ENCODE measurements at places on chromosomes 3 and 15.
A peak's percentile ranks its signal among the peaks of the same experiment; 100 is the strongest.

DNA sequence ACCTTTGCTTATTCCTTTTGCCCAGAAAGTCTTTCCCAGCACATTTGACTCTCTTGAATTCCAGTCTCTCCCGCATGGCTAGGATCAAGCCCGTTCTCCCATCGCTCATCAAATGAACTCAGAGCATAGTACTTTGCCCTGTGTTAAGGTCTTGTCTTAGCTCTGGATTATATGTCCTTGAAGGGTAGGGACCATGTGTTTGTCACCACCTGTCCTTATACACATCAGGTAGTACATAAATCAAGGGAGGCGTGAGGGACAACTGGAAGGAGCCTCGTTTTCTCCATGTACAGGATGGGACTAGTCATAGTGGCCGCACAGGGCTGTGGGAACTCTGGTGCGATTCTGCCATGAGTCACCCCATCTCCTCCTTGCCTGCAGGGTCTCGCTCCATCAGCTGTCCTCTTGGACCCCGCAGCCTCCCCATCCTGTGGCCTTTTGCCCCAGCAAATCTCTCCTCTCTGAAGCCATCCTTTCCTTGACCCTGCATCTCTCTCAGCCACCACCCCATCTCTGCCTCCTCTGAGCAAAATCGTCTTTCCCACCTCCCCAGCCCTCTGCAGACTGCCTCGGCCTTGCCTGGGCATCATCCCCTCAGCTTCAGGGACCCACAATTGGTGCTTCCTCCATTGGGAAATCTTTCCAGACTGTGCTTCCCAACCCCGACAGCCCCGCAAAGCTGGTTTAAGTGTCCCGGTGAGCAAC, 33.4 kb upstream of the RAB6B start:
- no peak for DNase-seq

- no peak for DNase-seq
These were observed 5.9 kb downstream of the ANKRD63 start for GRCh38 chr15:40276927-40277326.

GRCh38 chr15:80730387-80730786, 35.3 kb downstream of the ABHD17C start:
- DNase-seq = no peak

- no peak for DNase-seq
These were observed 143.3 kb downstream of the ADAMTS17 start for GRCh38 chr15:100198442-100198841.

DNA sequence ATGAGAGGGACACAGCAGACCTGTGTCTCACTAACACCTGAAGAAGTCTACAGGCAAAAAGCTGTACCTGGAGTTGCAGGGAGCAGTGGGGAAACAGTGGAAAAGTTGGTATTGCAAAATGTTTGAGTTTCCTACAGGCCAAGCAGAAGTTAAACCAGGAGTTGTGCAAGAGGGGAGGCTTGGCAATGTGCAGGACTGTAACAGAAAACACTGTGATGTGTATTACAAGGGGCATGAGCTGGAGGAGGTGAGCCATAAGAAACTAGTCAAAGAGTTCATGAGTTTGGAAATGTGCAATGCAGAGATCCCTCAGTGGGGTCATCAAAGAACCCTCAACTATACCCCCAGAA, 47.1 kb upstream of the SERPINI2 start:
- DNase-seq = no peak

DNA sequence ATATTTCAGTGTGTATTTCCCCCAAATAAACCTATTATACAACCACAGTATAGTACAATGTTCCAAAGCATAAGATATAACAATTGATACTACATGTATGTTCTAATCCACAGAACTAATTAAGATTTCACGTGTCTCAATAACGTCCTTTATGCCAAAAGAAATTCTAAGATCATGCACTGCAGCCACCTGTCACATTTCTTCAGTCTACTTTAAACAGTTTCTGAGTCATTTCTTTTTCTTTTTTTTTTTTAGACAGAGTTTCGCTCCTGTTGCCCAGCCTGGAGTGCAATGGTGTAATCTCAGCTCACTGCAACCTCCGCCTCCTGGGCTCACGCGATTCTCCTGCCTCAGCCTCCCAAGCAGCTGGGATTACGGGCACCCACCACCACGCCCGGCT, 190.2 kb downstream of the STAG1 start:
- no peak for DNase-seq

DNA sequence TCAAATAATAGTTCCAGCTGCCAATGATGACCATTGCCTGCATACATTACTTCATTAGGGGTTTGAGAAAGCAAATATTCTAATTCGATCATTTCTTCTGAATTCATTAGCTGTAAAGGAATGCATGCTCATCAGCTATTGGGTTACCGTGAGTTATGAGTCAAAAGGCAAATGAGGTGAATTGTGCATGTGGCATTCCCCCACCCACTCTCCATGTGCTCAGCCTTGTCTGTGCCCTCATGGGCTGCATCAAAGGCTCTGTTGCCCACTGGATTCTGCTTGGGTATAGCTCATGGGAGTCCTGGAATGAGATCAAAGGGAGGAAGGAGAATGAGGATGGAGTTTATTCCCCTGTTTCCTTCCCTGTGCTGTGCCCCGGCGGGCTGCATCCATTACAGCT, 99.3 kb upstream of the CHRNA7 start:
- no peak for DNase-seq

DNA sequence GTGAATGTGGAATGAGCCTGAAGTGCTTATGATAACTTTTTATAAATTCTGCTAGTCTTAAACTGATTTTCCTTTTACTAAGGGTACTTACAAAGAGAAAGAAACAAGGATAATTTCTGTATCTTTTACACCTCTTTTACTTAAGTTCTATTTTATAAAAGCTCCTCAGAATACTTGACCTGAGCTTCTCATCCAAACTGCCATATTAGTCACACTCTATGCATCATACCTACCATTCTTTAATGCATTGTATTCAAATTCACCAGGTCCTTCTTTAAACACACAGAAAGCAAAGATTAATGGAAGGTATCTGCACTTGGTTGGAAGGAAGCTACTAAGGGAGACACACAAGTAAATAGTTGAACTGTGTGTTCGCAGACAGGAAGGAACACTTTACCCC, 1.6 kb upstream of the TOPAZ1 start:
- DNase-seq = no peak

DNA sequence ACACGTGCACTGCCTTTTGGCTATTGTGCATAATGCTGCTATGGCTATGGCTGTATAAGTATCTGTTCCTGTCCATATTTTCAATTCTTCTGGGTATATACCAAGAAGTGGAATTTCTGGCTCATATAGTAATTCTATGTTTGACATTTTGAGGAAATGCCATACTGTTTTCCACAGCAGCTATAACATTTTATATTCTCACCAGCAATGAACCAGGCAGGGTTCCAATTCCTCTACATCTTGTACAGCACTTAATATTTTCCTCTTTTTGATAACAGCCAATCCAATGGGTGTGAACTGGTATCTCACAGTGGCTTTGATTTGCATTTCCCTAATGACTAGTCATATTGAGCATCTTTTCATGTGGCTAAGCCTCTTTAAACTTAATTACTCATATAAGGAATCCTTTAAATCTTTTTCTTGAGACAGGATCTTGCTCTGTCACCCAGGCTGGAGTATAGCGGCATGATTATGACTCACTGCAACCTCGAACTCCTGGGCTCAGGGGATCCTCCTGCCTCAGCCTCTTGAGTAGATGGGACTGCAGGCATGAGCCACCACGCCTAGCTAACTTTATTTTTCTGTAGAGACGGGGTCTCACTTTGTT, 38.1 kb upstream of the IGDCC4 start:
- peak; percentile 43 for DNase-seq

- DNase-seq = no peak
These were observed 25.4 kb downstream of the CYP19A1 start for GRCh38 chr15:51313074-51313393.

DNA sequence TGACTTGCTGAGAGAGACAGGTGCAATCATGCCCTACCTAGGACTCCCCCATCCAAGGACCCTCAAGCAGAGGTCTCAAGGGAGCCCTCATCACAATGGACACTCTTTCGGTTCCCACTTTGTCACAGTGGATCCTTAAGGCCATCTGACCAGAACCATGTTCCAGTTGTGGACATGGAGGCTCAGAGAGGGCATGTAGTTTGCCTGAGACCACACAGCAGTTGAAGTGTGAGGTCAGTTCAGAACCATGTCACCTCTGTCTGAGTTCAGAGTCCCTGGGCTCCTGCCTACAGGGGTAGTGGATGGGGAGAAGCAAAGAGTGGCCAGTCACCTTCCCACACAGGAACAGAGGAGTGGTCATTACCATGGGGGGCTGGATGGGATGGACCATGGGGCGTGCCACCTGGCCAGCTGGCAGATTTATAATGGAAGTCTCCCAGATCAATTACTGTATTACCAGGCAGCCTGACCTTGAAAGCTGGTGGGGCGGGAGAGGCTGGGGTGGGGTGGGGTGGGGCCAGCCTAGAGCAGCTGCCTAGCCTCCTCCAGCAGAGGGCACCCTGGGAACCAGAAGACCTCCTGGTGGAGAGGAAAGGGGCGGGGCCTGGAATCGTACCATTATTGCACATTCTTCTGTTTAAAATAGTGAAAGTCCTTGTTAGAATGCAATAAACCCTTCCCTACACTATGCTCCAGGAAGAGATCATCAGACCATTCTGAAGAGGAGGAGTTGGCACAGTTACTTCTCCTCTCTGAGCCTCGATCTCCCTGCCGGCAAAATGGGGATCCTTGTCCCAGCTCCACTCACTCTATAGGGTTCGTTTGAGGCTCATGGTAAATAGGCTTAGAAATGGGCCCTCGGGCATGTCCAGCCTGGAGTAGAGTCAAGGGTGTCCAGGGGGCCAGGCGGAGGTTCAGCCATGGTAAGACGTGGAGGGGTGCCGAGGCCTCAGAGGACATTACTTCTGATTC, 26.9 kb upstream of the LINGO1 start:
- DNase-seq = peak; percentile 65

DNA sequence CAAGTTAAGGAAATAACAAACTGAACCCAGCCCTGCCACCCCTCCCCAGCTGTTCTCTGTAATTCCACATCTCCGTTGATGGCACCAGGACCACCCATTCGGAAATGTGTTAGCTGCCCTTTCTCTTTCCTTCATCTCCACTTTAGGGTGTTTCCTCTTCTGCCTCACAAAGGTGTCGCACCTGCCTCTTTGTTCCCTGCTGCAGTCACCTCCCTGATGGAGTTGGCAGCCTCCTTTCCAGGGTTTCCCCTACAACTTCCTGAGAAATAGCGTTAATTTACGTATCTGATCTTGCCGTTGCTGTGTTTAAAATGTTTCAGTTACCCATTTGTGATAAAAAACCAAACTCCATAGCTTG, 57.3 kb downstream of the GPR171 start:
- DNase-seq = no peak

DNA sequence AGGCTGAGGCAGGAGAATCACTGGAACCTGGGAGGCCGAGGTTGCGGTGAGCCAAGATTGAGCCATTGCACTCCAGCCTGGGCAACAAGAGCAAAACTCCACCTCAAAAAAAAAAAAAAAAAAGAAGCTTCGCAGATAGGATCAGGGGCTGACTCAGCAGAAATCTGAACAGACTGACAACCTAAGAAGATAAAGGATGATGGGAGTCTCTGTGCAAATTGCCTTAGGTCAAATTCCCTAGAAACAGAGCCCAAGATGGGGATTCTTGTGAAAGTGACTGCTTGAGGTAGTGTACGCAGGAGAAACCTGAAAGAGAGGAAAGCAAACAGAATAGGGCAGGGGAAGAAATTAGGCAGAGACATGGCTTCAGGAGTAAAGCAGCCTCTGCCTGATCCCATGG, 160.8 kb upstream of the LRIG1 start:
- DNase-seq = no peak

DNA sequence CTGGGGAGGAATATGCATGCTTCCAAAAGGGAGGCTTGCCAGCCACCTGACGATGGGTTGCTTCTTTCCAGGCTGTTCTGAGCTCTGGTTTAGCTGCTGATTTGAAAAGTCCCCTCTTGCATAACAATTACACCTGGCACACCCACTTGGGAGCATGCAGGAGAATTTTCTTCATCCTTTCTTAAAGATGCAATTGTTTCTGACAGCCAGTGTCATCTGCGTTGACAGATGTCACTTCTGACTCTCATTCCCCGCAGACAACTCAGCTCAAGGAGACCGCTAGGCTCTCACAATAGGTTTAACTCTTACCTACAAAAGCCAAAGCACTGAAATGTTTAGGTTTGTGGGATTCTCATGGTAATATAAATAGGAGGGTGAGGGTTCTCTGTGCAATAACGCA, 185.6 kb upstream of the SYNPR start:
- no peak for DNase-seq

DNA sequence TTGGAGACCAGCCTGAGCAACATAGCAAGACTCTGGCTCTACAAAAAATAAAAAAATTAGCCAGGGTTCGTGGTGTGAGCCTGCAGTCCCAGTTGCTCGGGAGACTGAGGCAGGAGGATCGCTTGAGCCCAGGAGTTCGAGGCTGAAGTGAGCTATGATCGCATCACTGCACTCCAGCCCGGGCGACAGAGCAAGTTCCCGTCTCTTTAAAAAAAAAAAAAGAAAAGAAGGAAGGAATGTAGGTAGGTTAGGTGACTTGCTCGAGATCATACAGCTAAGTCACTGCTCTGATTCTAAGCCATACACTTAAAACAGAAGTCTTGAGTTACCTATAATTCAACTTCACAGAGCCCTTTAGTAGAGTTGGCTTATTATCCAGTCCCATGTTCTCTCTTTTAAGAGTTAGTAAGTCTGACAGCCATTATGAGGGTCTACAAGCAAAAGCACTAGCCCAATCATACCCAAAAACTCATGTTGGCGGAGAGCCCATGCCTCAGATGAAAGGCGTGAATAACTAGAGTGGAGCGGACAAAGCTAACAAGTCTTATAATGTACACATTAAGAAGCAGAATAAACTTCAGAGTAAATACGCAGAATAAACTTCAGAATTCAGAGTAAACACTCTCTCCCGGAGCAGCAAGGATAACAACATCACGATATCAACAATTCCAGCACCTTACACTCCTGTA, 768 bp downstream of the AAGAB start:
- peak; percentile 35 for DNase-seq

DNA sequence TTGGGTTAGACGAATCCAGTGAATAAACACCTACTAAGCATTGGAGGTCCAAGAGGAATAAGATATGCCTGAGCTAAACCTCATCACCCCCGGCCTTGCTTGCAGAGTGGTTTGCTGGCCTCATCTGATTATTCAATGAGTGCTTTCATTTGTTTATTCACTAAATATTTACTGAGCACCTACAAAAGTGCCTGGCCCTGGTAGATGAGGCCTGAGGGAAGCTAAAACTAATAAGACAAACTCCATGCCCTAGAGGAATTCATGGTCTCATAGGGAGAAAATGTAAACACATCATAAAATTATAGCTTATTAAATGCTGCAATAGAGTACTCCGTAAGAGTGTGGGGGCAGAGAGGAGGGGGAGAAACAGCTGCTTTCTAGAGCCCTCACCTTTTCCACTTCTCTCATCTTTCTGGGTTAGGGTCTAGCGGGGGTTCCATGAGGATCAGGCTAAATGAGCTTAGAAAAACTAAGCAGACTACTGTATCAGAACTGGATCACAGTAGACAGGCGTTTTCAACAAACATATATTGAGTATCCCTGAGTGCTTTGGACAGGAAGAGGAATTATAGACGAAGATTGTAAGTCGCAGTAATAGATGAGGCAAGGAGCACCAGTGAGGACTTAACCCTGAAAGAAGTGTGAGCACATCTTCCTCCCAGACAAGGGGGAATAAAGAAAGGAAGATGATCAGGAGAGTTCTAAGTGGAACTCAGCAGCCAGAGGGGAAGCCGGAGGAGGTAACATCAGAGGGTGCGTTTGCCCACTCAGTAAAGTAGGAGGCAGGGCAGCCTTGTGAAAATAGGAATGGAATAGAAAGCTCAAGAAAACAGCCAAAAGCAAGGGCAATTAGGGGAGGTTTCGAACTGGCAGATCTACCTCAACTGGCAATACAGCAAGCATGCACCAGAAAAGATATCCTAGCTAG, 31.5 kb upstream of the LAMP3 start:
- DNase-seq = peak; percentile 36

- DNase-seq = no peak
These were observed 238.4 kb upstream of the RGMA start for GRCh38 chr15:93327364-93327763.
